ENCODE measurements at places on chromosomes 6 and 20. TPM values are rescaled to one million over a fixed set of nuclear protein-coding genes. Genes with fewer than 3 reads are reported as not detected.
A peak's percentile ranks its signal among the peaks of the same experiment; 100 is the strongest.

Gene HCK
- 0.16 TPM for total RNA-seq

Gene CGA
- total RNA-seq: not detected

Gene ADGRF1
- not detected for total RNA-seq

Gene LAMA2
- total RNA-seq: 2.0 TPM

Gene SLC22A23
- 0.72 TPM for total RNA-seq

Gene MDFI
- total RNA-seq: not detected

- DNase-seq: no peak
These were observed 167.7 kb downstream of the EYA2 start for GRCh38 chr20:47062226-47062890.

DNA sequence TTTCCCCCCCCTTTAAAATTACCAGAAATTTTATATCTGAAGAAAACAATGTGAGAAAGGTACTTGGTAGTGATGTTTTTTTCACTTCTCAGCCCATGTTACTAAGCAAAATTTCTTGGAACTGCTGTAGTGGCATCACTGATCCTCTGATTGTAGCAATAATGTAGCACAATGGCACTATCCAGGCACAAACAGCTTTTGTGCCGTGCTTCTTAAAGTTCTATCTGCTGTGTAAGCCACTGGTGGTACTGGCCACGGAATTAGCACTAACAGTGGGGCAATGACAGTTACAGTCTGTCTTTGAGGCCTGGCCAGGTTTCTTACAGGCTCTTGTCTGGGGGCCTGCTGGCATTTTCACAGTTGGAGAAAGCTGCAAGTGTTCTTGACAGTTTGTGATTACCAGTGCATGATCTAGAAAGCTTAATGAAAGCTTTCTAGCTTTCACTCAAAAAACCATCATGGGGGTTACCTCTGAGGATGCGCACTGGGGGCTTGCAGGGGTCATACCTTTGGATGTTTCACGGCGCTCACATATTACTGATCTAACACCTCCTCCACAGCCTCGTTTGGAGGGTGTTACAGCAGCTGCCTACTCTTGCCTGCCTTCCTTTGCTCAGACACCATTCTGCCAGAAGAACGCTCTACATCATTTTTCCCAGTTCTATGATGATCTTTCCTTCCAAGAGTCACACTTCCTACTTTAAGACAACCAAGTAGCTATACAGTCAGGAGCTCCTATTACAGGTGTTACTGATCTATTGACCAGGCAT lies 58.4 kb upstream of the ARMH2 start:
- DNase-seq: no peak

DNA sequence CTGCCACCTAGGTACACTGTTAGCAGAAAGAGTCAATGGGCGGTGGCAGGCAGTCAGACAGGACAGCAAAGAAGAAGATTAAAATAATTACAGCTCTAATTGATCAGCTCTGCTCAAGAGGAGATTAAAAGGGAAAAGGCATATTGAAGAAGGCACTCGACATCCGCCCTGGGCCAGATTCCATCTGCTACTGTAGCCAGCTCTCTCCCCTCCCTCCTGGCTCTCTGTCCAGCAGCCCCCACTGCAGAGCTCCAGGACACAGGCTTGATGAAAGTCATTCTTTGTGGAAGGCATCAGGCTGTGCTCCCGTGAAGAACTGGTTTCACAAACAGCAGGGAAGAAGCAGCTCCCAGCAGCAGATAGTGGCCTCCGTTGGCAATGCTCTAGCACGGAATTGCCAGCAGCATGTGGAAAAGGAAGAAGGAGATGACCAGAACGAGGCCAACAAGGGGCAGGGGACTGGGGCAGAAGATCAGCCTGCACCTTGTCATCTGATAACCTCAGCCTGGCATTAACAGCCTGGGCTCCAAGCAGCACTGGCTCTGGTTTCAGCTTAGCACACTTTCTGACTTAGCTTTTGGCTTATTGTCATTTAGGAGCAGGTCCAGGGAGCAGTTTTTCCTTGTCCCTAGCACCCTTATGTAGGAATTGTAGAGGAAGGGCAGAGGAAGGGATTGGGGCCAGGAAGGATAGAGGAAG lies 465.9 kb downstream of the KIF16B start:
- no peak for DNase-seq

DNA sequence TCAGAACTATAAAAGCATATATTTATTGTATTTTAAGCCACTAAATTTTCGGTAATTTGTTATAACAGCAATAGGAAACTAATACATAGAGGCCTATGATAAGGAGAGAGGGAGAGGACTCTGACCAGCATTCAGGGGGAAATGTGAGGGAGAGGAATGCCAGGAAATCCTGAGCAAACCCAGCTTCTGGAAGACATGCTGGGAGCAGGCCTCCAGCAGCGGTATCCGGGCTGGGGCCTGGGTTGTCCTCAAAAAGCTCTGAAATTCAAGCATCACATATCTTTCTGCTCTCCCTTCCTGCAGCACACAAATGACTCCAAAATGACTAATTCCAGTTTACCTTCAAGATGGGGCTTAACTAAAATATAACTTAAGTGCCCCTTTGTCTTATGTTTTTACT lies 33.4 kb upstream of the RIMS1 start:
- DNase-seq: no peak

DNA sequence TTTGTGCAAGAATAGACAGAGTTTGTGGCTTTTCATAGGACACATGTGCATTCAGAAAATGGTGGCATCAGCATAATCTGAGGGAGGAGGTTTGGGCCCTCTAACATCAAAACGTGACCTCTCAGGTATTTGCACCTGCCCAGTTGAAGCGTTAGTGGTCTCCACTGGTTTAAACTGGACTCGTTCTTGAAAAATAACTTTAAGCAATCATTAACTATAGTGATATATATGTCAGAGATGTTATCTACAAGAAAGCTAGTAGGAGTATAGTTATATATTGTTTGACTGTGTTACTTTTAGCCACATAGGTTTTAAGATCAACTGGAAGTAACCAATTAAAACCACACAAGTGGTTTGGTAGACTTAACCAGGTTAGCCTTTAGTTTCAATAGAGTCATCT lies 607.4 kb downstream of the MAFB start:
- DNase-seq: no peak

- DNase-seq: no peak
These were observed 106.8 kb downstream of the CDK19 start for GRCh38 chr6:110708295-110708950.

DNA sequence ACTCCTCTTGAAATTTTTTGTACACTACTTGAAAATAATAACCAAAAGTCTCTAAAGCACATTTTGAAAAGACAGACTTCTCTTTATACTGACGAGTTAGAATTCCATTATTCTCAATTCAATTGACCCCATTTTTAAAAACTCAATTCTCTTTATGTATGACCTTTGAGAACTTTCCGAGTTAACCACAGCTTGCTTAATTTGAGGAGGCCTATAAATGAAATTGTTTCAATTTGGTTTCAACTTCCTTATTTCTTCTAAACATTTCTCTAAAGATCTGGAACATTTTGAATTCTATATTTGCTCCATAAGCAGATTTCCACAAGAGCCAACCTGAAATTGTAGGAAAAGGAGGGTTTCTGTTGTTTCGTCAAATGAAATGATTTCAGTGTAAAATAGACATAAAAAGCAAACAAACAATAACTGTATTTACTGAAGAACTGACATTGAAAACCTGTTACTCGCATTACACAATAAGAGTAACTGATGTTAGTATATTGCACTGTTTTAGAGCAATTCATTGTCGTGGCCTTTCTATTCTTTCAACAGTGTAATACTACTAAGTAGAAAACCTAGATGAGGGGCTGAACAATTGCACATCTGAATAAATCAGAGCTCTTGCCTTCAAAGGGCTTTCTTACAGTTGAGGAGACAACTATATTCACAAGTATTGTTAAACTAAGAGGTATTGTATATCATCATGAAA lies 223.6 kb downstream of the HIVEP2 start:
- DNase-seq: no peak

- DNase-seq: no peak
These were observed 100.8 kb upstream of the BEND6 start for GRCh38 chr6:56854086-56854485.

DNA sequence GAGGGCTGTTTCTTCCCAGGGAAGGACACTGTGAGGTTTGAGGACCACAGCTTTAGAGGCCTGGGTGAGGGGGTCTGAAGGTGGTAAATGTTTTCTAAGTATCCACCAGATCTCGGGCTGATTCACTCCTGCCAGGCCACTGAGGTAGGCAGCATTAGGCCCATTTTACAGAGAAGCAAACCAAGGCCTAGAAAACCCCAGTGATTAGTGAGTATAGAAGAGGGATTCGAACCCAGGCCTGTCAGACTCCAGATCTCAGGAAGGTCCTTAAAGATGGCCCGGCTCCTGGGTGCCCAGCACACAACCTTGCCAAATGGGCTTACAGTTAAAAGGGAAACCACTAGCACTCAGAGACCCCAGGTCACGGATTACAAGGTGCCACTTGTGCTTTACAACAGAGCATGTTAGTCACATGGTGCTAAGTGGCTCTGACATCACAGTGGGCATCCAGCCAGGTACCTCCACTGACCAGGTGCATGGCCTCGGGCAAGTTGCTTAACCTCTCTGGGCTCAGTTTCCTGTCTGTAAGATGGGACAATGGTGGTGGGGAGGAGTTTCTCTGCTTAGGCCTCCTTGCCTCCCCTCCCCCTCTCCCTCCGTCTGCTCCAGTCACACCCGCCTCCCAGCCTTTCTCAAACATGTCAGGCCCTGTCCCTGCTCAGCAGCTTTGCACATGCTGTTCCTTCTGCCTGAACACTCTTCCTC lies 18.8 kb upstream of the SIRPA start:
- DNase-seq: no peak

DNA sequence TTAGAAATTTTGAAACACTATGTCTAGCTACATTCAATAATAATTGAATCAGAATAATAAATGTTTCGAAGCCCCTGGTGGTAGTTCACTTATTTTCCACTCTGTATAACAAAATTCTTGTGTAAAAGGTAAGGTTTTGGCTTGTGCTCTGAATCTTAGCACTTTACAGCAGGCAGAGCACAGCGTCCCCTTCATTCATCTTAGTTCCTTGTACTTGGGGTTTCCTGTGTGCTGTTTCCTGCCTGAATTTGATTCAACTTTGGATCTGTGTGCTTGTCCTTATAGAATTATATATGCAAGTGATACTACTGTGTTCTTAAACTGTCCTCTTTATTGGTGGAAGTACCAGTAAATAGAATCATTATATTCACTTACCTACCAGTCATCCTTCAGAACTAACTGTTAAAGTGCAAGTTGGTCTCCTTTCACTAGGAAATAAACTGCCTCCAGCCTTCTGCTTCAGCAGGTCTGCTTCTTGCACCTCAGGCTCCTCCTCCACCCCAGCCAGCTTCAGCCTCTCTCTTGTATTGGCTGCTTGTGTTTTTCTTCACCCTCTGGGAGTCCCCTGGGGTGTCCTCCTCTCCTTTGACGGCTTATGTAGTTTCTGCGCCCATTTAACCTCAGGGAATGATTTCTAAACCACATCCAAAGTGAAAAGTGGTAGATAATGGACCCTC lies 28.8 kb upstream of the TULP4 start:
- DNase-seq: no peak

GRCh38 chr6:91761621-91762020 lies 1174.7 kb upstream of the MAP3K7 start:
- DNase-seq: no peak

GRCh38 chr6:150775415-150776203 lies 89.9 kb upstream of the MTHFD1L start:
- DNase-seq: no peak

- no peak for DNase-seq
These were observed 25.7 kb downstream of the HIVEP1 start for GRCh38 chr6:12037798-12038197.

GRCh38 chr6:108565091-108565766 lies 4.5 kb downstream of the FOXO3 start:
- DNase-seq: no peak

DNA sequence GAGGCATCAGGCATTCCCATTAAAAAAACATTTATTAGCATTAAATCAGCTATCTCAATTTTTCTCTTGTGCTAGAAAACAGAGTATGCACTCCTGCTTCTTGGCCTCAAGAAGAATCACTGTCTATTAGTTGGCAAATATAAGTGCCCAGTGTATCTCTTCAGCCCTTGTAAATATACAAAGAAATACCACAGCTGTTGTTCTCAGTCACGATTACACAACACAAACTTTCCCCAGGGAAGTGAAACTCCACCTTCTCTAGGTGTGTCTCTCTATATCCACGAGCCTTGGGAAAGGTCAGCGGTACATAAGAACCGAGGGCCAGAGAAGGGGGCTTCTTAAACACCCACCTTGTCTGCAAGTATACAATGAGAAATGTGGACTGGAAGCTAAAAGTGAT lies 194.7 kb downstream of the PKHD1 start:
- no peak for DNase-seq

DNA sequence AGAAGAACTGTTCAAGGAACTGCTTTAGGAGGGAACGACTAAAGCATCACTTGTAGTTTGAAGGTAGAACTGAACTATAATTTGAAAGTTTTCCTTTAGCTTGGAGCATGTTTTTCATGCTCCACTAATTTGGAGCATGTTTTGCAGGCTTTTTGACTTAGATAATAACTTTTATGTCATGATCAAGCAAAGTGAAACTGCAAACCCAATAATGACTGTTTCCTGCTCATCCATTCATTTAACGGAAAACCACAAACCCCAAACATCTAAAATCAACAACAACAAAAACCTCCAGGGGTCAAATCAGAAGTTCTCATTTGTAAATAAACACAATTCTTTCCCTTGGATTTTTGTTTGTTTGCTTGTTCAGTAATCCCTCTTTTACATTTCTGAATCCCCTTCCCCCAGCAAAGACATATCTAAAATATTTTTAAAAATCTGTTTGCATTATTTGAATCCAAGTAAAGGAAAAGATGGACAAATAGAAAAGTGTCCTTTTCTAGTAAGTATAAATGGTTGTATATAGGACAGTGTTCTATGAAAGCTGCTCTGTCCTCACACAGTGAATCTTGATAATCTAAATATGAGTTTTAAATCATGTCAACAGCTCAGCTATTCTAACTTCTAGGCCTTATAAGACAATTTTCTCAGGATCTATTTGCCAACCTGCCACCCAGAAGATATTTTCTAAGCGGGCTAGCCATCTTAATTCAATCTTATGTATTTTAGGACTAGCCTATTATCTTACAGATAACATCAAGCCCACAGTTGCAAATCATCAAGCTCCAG lies 2.6 kb downstream of the SIM1 start:
- no peak for DNase-seq

- DNase-seq: peak; percentile 42
These were observed at the start of gene NOL4L for GRCh38 chr20:32585011-32585585. TSS of gene NOL4L (minus strand) at chr20:32585333. CDS start at chr20:32584890, 443 bp downstream.

- no peak for DNase-seq
These were observed 719.4 kb downstream of the EPM2A start for GRCh38 chr6:145015739-145016558.

DNA sequence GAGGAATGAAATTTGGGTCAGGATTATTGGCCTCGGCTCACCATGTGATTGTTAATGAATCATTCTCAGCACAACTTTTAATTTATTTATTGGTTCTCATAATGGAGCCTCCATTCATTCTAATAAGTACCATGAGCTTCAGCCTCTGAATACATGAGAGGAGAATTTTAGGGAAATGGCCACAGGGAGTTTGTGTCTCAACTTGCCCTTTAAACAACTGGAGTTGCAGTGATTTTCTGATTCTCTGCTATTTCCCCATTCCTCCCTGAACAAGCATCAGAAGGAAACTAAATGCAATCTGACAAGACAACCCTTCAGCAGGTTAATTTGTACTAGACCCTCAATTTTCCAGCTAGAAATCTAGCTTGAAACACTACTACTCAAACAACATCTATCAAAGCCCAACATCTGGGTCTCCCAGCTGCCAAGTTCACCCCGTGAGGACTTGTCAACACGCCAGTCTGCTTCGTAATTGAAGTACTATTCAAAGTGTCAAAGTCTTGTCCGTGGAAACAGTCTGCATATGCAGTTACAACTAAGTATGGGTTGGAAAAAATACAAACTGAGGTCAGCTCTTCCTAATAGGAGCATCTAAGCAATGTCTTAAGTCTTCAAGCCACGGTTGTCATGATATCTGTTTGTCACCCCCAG lies 235.4 kb downstream of the CDH4 start:
- no peak for DNase-seq
